Posterior cingulate gyrus (tissue), 11 donors: ENCODE measurements at places on chromosomes 4 and X.

- peak; percentile 72 for DNase-seq
Observed at GRCh38 chr4:138870737-138871554, 144.6 kb upstream of the NOCT start.

GRCh38 chr4:52019936-52020657 is at the start of gene LRRC66:
TSS of gene LRRC66 (minus strand) at chr4:52020363. CDS start at chr4:52017613, 2,750 bp downstream.
- no peak for DNase-seq

- DNase-seq, result no peak
Observed at GRCh38 chr4:80125252-80126177, 52.5 kb upstream of the ANTXR2 start.

DNA sequence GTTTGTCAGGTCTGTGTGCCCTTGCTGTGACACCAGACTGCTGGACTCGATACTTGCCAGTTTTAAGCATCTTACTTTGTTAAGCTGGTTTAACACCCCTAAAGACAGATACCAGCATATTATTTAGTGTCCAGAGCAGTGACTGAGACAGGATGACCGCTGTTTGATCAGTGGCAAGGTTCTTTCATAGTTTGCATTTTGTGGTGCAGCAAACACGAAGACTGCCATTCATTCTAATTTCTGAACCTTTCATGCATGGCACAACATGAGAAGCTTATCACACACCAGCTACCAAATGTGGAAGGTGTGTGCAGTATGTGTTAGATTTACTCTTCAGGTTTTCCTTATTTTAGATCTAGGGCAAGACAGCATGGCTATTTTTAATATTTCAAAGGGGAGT is 28.2 kb downstream of the JADE1 start:
- DNase-seq, result no peak

DNA sequence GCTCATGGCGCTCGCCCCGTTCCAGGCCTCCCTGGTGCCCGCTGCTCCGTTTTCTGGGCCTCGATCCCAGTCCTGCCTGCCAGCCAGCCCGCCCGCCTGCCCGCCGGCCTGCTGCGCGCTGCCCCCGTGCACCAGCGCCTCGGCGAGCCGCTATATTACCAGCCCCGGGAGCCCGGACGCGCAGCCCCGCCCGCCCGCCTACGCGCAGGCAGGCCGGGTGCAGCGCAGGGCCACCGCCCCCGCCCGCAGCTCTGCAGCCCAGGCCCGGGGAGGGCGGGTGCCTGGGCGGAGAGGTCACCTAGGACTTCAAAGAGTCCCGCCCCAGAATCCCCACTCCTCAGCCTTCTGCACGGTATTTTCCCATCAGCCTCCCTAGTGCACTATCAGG is at the start of gene MAOB:
Gene MAOB, minus strand, starts transcription at position 157 of the 388 bp plus-strand sequence. Its CDS starts 151 bp downstream, at position 6.
- DNase-seq, result peak; percentile 48

GRCh38 chrX:40065296-40066046 is 32.3 kb downstream of the BCOR start:
- no peak for DNase-seq

GRCh38 chrX:15790769-15791290 is 546 bp downstream of the ZRSR2 start:
- no peak for DNase-seq

DNA sequence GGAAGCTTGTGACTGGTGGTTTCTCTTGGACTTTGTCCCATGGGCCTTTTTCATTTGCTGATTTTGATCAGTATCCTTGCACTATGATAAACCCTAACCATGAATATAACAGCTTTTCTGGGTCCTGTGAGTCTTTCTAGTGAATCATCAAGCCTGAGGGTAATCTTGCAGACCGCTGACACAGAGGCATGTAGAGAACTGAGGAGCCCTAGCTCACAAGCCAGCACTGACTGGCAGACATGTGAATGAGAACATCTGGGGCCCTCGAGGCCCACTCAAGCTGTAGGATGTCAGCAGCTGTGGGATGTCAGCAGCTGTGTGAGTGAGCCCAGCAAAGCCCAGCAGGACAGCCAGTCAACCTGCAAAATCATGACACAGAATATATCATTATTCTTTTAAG is 36.7 kb downstream of the HMGB3 start:
- no peak for DNase-seq

DNA sequence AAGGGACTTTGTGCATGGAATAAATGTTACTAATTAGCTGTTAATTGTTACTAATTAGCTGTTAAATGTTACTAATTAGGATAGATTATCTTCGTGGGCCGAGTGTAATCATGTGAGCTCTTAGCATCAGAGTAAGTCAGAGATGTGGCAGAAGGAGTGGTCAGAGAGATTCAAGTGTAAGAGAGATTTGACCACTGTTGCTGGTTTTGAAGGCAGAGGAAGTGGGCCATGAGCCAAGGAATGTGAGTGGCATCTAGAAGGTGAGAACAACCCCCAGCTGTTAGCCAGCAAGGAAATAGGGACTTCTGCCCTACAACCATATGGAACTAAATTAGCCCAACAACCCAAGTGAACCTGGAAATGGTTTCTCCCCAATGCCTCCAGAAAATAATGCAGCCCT is 28.2 kb downstream of the ODAPH start:
- DNase-seq, result no peak

GRCh38 chr4:19729886-19730651 is 521.6 kb upstream of the SLIT2 start:
- DNase-seq, result no peak

- no peak for DNase-seq
Observed at GRCh38 chr4:39255266-39255665, 72.9 kb downstream of the WDR19 start.

DNA sequence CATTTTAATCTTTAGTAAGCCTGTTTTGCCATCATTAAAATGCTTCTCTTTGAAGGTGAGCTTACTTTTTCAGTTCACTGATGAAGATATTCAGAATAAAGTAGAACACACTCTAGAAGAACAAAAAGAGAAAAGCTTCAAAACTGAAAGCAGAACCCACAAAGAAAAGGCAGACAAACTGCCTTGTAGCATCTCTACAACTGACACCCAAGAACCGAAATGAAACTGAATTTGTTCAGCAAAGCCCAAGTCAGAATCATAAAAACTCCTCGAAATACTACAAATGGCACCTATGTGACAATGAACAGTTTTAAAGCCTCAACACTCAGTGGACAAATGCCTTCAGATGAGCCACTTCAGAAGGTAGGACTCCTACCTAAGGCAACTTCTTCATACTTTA is 83.6 kb downstream of the MAML3 start:
- no peak for DNase-seq

- DNase-seq, result no peak
Observed at GRCh38 chr4:1403591-1404572, 2.4 kb downstream of the NKX1-1 start.

DNA sequence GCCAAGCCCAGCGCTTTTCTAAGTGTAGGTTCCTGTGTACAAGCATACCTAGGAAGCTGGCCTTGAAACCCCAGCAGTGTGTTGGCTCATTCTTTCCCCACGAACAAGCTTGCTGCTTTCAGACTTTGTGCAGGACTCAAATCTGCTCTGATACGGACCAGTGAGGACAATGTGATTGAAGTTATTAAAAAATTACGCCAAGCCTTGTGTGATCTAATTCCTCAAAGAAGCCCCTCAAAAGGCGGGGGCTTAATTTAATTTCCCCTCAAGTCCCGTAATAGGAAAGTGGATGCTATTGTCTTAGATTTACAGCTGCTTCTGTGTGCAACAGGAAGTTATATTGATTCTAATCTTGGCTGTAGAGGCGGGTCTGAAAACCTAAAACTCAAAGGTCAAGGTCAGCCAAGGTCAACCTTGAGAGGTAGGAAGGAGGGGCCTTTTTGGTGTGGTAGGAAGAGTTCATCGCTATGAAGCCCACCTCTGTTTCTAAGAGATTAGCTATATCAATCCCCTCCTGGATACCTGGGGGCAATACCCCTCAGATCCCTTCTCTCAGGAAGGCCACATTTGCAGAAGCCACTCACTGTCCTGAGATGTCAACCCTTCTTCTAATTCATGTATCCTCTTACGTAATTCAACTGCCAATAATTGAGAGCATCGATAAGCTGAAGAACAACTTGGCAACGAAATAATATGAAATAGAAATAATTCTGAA is 45.1 kb downstream of the TBC1D9 start:
- DNase-seq, result no peak

GRCh38 chrX:70313503-70313902 is 23.6 kb downstream of the KIF4A start:
- DNase-seq, result no peak

DNA sequence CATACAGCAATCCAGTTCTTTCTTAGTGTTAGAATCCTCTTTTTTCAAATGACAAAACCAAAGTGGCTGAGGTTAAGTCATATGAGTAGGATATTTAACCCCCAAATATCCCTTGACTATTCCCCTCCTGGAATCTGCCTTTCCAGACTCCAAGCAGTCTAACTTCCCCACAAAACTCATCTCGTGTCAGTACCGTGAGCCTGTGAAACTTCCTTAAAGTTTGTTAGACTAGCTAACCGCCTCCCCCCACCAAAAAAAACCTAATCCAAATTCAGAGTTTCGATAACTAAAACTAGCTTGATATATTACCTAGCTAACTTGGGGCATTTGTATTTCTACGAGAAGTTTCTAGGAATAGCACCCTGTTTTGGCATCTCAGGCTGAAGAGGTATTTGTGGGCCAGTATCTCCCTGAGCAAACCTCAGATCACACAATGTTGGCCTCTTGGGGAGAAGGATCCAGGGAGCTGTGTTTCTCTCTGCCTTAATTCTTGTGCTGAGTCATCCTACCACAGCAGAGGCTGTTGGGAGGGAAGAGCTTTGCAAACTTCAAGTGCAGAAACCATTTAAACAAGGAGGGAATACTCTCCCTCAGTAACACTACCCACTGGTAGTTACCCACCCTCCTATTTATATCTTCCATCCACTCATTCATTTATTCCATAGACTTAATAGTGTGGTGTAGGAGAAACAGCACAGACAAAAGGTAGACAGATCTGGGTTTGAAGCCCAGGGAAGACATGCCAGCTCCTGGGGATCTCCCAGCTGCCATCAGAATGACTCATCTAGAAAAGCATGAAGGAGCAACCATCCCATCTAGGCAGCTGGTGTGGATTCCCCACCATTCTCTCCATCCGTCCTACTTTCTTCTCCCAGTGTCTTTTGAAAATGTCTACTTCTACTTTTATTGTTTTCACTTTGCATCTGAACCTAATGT is 39.3 kb upstream of the TXK start:
- DNase-seq, result no peak

GRCh38 chr4:80566203-80566872 is 230.8 kb downstream of the CFAP299 start:
- DNase-seq, result no peak

DNA sequence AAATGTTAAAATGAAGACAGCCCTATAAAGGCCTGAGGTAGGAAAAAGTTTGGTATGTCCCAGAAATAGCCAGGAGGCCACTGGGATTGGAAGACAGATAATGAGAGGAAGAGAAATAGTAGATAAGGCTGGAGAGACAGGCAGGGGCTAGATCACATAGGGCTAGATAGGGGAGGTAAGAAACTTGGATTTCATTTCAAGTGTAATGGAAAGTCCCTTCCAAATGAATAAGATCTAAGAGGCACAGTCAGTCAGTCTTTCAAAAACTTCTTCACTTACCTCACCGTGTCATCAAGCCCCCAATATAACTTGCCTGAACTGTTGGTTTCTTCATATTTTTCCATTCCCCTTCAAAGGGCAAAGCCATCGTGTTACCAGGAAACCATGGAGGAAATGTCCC is 121.8 kb downstream of the SPCS3 start:
- no peak for DNase-seq

- no peak for DNase-seq
Observed at GRCh38 chr4:22052076-22052475, 103.5 kb upstream of the KCNIP4 start.

DNA sequence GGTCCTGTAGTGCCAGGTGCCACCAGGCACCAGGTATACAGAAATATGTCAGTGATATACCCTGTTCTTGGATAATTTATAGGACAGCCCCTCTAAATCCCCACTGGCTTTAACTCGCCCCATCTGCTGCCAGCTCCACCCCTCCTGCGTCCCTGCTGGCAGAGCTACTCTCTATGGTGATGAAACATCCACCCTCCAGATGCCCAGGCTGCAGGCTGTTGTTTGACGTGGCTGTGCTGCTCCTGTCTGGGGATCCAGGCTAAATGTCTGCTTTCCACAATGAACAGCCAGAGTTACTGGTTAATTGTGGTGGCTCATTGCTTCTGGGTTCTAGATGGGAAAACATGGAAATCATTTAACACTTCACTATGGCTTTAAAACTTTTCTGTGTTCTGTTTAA is 12.9 kb downstream of the NHSL2 start:
- no peak for DNase-seq

- no peak for DNase-seq
Observed at GRCh38 chr4:183287677-183288076, 32.4 kb downstream of the CLDN22 start.

DNA sequence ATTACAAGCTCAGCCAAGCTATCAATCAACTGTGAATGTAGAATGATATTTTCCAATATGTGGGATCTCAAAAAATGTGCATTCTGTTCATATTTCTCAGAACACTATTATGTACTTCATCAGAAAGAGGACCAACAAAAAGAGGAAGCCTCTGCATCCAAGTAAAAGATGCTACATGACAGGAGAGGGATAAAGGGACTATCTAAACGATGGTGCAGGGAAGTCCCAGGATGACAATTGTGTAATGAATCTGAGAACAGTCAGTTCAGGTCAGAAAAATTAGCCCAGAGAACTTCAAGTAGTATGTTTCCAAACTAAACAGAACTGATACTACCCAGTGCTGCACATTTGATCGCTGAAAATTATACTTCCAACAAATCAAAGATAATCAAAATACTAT is 127.0 kb downstream of the ZNF330 start:
- no peak for DNase-seq

DNA sequence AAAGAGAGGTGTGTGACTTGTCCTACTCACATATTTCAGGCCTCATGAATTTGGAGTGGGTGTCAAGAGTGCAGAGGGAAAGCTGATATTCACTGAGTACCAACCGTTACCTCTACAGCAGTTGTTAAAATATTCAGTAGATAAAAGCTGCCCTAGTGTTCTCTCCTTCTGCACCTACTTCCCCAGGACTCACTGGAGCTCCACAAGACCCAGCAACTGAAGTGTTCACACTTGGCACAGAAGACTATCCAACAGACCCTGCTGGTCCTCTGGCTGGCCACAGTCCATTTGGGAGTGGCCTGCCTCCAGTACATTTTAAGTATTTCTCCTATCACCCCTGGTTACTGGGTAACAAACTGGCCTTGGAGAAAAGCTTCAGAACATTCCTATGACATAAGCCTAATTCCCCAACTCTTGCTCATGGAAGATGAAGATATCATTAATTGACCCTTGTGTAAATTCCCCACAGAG is 70.8 kb downstream of the PPARGC1A start:
- DNase-seq, result no peak
